NCI-H1694 (cell line): ENCODE measurements at places on chromosomes 11 and 22.

DNA sequence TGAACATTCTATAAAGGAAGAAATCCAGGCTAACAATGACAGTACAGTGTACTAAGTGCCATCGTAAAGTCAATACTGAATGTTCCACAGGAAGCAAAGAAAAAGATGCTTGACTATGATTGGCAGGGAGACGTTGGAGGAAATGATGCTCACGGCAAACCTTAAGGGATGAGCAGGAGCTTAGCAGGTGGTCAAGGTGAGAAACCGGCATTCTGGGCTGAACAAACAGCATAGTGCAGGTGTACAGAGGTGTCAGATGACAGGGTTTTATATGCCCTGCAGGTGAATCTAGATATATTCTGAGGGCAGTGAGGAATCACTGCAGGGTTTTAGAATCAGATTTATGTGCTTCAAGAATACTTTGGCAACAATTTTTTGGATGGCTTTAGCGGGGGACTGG lies 85.3 kb upstream of the HEPHL1 start:
- no peak for DNase-seq

DNA sequence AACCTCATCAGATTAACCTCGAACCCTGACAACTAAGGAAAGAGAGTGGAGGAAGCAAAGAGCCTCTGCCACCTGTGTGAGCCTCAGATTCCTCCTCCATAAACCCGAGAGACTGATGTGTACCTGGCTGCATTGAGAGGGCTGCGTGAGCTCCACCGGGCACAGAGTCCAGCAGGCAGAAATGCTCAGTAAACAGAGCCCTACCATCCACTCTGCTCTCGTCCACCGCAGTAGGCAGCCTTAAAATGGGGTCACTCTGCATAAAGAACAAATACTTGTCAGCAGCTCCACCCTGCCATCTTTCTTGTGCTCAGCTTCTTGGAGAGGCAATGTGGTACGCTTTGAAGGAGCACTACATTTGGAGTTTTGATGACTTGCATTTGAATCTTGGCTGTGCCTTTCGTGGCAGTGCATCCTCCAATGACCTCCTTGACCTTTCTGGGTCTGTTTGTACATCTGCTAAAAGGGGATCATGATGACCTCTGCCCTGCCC lies 43.0 kb upstream of the CD5 start:
- DNase-seq, result no peak

DNA sequence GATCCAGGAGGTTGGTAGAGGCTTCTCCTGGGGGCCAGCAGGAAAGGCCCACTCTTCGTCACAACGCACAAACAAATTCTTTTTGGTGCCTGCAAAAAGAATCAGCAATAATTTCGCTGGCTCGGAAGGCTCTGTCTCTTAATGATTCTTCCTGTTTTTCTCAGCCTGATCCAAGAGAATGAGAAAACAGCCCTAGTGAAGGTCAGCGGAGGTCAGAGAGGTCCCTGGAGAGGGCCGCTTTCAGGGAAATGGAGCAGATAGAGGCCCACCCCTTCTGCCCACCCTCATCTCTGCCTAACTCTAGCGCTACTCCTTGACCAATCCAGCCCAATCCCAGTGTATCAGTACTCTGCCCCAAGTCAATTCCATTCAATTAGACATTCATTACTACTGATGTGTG lies 19.2 kb downstream of the LRRC55 start:
- DNase-seq, result no peak

- no peak for DNase-seq
Measured at GRCh38 chr11:77371646-77372045, 70.2 kb upstream of the GDPD4 start.

GRCh38 chr22:23131931-23132330 lies 9.9 kb downstream of the RSPH14 start:
- no peak for DNase-seq

GRCh38 chr11:9825315-9825714 lies 161.4 kb downstream of the SWAP70 start:
- no peak for DNase-seq

DNA sequence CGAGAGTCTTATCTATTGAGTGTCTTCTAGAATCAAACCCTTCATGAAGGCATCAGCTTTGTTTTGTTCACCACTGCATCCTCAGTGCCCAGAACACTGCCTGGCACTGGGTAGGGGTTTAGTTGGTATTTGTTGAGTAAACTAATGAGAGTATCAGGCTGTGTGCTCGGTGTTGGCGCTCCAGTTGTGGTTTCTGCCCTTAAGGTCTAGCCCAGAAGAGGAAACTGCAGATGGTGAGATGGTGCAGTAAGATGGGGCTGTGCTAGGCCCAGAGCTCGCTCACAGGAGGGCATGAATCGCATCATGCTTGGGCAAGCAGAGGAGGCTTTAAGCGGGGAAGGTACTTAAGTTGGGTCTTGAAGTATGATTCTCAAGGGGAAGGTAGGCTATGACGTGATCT lies 97.2 kb downstream of the FBXO7 start:
- no peak for DNase-seq

DNA sequence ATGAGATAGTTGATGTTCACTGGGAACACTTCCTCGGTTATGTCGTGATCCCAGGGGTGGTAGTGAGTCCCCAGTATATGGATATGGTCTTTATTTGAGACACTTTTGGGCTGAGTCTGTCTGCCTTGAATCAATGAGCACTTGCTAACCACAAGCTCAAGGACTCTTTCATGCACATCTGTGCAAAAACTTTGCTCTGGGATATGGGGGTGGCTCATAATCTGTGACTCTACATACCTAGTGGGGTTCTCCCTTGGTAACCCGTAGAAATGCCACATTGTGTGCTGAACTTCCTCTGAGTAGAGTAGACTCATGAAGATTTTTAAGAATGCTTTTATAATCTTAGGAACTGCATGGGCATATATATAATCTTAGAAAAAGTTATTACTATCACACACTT lies 69.3 kb downstream of the SWAP70 start:
- DNase-seq, result no peak
